ENCODE measurements at places on chromosomes 2 and 18.

GRCh38 chr18:35163721-35164120 is 77.1 kb upstream of the ZNF397 start:
- no peak for DNase-seq

- DNase-seq = no peak
Measured at GRCh38 chr2:30974092-30974491, 164.1 kb downstream of the GALNT14 start.

GRCh38 chr18:55522011-55522410 is 66.0 kb downstream of the TCF4 start:
- peak; percentile 36 for DNase-seq

GRCh38 chr18:13606604-13607254 is 119.6 kb downstream of the FAM210A start:
- no peak for DNase-seq

- DNase-seq = peak; percentile 94
Measured at GRCh38 chr2:24083567-24084385, 858 bp downstream of the TP53I3 start.

DNA sequence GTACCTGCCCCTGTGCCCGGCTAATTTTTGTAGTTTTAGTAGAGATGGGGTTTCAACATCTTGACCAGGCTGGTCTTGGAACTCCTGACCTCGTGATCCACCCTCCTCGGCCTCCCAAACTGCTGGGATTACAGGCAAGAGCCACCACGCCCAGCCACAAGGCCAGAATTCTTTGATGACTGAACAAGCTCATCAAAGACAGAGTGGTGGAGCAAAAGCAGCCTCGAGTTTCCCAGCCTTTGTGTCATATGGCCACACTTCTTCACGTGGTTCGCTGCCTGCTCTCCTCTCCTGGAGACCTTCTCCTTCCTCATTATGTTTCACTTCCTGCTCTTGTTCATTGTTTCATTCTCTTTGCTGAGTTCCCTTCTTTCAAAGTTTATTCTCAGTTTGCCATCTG is 9.9 kb upstream of the NPC1 start:
- DNase-seq = no peak

DNA sequence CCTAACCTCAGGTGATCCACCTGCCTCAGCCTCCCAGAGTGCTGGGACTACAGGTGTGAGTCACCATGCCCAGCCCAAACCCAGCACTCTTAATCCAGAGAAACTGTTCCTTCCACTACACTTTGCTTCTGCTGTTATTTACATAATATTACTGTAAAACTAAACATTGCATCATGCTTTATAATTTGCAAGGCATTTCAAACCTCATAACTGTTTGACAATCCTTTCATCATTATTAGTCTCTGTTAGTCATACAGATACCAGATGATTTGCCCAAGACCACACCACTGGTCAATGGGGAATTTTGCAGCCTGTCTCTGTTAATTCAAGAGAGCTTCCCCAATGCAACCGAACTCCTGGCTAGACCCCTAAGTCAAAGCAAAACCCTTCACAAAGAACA is 338.3 kb downstream of the ALK start:
- DNase-seq = no peak

DNA sequence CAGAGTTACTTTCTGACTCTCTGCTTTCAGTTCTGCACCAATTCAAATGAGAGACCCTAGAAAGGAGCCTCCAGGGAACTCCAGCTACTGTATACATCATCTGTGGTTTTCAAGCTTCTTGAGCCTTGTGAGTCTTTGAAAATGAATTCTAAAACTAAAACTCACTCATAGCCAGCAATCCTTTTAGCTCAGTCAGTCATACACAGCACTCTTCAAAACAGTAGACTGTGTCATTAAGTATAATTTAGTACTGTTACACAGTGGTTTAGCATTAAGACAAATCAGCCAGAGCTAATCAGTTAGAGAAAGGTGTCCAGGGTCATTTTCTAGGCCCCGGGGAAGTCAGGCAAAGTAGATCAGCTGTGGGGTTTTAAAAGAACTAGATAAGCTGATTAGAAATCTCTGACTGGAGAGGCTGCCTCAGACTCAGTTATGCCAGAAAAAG is 322.1 kb upstream of the THUMPD2 start:
- peak; percentile 7 for DNase-seq

DNA sequence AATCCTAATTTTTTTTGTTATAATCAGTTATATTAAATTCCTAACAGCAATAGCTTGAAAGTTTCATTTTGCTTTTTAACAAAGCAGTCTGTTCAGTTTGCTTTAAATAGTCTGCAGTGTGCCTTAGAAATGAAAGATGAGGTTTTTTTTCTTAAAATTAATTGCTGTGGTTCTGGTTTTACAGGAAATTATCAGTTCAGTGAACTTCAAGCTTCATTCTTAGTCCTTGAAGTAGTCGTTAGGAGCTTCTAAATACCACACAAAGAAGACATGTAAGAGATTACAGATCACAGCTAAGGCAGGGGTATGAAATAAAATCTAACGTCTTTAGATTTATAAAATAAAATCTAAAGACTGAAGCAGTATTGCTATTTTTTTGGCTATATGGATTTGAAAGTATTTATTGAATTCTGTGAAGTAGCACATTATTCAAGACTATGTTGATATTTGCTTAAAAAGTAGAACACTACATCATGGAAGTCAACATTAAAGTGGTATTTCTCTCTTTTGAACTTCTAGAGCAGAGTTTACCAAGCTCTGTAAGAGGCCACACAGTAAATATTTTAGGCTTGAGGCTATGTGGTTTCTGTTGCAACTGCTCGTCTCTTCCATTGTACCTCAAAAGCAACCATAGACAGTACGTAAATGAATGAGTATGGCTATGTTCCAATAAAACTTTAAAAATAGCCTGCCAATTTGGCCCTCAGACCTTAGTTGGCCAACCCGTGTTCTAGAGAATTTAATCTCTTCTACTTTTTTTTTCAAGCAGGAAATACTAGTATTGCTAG is 81.5 kb upstream of the STON1 start:
- DNase-seq = no peak

GRCh38 chr18:24726727-24727492 is 266.5 kb downstream of the HRH4 start:
- DNase-seq = peak; percentile 57

DNA sequence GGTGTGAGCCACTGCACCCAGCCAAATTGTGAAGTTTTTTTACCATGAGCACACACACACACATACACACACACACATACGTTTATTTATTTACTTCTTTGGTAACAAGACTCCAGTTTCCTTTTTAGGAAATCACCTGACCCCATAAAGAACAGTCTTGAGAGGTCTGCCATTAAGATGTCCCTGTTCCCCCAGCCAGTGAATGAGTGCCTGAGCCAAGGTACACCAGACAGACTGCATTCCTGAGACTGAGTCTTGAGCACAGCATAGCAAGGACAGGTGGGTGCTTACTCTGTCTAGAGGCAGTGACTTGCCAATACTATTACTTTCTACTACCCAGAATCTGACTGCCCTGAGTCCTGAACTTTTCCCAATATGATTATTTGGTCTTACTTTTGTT is 167.2 kb upstream of the SATB2 start:
- no peak for DNase-seq

DNA sequence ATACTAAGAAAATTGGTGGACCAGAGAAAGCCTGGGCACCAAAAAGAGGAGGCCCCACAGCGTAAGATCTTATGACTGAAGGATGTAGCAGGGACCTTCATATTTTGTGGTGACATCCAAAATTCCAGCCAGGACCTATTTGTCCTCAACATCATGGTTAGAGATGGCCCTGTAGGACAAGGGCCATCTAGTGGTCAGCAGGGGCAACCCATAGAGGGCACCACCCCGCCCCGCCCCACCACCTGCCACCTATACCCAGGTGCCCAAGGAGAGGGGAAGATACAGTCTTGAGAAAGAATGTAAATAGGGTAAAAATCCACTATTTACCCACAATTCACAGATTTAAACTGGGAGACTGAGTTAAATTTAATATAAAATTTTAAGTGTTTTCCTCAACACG is 59.6 kb upstream of the TMEM163 start:
- DNase-seq = peak; percentile 16

DNA sequence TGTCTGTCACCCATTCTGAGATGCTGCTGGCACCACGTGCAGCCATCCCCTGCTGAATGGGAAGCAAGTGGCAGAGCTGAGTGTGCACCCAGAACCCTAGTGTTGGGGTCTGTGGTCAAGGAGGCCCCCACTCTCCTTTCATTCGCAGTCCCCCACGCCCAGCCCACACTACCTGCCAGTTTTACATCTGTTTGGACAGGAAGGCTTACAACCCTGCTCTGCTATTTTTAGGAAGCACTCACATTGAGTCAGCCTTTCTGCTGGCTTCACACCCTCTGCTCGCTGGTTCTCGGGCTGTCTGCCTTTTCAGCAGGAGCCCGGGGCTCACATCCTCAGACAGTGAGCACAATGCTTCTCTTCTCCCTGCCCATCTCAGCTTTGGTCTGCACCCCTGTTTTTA is 10.7 kb upstream of the ADCY3 start:
- DNase-seq = no peak

- peak; percentile 77 for DNase-seq
Measured at GRCh38 chr2:191679818-191680600, 2.1 kb downstream of the NABP1 start.

DNA sequence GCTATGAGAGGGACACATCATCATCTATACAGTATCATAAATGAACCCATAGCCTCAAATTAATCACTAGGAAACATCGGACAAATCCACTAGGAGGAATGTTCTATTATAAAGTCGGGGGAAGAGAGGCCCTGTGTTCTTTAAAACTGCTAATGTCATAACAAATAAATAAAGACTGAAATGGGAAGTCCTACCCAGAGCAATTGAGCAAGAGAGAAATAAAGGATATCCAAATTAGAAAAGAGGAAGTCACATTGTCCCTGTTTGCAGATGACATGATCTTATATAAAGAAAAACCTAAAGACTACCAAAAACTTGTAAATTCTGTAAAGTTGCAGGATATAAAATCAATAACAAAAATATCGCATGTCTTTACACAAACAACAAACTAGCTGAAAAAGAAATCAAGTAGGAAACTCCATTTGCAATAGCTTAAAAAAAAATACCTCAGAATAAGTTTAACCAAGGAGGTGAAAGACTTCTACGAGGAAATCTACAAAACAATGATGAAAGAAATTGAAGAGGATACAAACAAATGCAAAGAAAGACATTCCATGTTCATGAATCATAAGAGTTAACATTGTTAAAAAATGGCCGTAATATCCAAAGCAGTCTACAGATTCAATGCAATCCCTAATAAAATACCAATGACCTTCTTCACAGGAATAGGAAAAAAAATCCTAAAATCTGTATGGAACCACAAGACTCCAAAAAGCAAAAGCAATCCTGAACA is 30.6 kb downstream of the RTN4 start:
- DNase-seq = no peak

Data from ACHN (cell line).